ENCODE measurements at places on chromosomes 12 and 14. TPM values are rescaled to one million over a fixed set of nuclear protein-coding genes. Genes with fewer than 3 reads are reported as not detected.

Gene TAS2R19
- total RNA-seq: 24.5 TPM

Gene MIP
- not detected for total RNA-seq

Gene CLEC7A
- total RNA-seq: 4.5 TPM

Gene LRCOL1
- not detected for total RNA-seq

Gene NXPH4
- 0.79 TPM for total RNA-seq

Gene HOXC13
- total RNA-seq: not detected

Gene KRT85
- not detected for total RNA-seq

Gene P2RX2
- total RNA-seq: not detected

Gene FBLN5
- 71.3 TPM for total RNA-seq

Gene EMP1
- total RNA-seq: 71.6 TPM

Gene HOXC6
- total RNA-seq: 1.5 TPM

Gene CAPS2
- 17.2 TPM for total RNA-seq

Gene YLPM1
- 153 TPM for total RNA-seq

Gene SOX5
- 61.4 TPM for total RNA-seq

Gene ENDOU
- not detected for total RNA-seq

Gene POLE2
- total RNA-seq: 25.5 TPM

Gene BORCS5
- total RNA-seq: 19.9 TPM

Gene LRP6
- total RNA-seq: 98.3 TPM

Gene FAM181A
- not detected for total RNA-seq

Measured in urinary bladder (tissue), 4 donors.